ENCODE measurements at places on chromosomes 1 and 21.

GRCh38 chr1:36778740-36779139 is 255.6 kb downstream of the GRIK3 start:
- DNase-seq: no peak

GRCh38 chr1:4265836-4266235 is 365.8 kb upstream of the C1orf174 start:
- no peak for DNase-seq

- no peak for DNase-seq
These were observed 627.7 kb downstream of the PLA2G4A start for GRCh38 chr1:187456446-187456845.

DNA sequence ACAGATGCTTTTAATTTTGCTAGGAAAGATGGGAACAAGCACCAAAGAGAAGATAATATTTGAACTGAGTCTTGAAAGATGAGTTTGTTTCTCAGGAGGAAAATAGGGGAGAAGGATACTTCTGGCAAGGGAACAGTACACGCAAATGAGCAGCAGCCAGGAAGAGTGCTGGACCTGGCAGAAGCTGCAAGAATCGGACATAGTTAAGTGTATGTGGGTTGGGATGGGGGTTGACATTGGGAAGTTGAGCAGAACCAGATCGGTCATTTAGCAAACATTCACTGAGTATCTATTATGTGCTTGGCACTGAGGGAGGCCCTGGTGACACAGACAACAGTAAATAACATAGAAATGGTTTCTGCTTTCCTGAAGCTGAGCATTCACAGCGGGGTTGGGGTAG is 198.8 kb downstream of the PLPP3 start:
- no peak for DNase-seq

DNA sequence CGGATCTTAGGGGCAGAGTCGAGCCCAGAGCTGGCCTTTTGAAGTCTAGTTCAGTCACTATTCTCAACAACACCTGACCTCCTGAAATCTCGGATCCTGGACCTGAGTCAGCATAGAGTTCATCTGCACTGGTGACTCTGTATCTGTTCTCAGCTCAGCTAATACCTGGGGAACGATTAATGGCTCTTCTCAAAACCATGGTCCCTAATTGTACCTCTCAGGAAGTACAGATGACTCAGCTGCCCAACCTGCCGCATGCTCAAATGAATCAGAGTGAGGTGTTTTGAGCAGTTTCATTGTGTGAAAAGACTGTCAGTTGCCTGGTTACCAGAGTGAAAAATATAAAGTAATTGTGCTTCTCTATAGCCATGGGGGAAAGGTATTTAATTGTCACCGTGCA is 89.2 kb downstream of the SLC35F3 start:
- no peak for DNase-seq

Measured in inflammatory macrophage treated with lipopolysaccharide for 1 hour (primary cell).